BJ (cell line): ENCODE measurements at places on chromosomes 2 and 18.

DNA sequence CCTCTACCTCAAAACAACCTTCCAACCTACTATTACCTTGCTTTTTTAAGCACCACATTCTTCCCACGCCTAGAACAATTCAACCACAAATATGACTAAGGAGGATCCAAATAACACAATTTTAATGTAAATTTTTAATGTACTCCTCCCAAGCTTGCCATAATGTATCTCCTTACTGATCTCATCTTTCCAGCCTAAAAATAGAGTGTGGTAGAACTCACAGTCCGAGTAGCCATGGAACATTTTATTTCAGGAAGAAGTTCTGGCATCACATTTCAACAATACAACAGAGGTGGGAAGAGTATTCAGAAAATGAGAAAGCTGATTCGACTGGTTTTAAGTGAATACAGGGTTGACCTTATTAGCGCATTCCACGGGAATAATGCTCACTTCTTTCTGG lies 15.4 kb downstream of the FEZ2 start:
- no peak for DNase-seq

- DNase-seq, result no peak
These were observed 181.1 kb downstream of the MYCN start for GRCh38 chr2:16121231-16121985.

DNA sequence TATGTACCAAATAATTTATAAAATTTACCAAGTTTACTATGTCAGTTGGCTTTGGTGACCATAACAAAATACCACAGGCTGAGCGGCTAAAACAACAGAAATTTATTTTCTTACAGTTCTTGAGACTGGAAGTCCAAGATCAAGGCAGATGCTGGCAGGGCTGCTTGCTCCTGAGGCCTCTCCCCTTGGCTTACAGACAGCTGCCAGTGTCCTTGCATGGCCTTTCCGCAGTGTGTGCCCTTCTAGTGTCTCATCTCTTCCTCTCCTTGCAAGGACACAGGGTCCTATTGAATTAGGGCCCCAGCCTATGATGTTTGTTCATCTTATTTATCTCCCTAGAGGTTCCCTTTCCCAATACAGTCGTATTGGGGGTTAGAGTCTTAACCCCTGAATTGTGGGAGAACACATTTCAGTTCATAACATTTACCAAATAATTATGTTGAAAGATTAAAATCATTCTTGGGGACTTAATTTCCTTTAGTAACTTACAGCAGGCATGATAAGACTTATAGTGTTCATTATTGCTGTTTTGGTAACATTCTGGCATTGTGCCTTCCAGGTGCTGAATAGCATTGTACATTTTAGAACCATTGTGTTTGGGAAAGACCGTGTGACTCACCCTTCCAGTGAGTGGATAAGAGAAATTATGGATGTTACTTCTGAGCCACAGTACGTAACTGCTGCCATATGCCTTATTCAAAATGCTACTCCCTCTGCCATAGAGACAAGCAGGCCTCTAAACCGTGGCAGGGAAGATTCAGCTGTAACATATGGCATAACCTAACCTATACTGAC lies 317.5 kb downstream of the TMX3 start:
- no peak for DNase-seq

DNA sequence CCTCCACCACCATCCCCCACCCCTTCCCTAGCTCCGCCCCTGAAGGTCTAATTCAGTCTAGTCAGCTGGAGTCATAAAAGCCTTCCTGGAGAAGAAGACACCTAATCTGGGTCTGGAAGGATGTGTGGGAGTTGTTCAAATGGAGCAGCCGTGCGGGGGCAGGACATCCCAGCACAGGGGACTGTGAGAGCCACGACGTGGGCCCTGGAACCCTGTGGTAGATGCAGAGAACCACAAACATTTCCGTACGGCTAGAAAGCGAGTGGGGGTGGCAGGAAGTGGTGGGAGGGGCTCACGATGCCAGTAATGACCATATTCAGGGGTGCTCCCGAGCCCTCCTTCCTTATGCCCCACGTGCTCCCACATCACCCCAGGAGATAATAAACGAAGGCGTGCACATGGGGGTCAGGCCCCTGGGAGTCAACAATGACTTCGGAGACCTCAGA lies 20.9 kb upstream of the COL6A3 start:
- DNase-seq, result no peak

DNA sequence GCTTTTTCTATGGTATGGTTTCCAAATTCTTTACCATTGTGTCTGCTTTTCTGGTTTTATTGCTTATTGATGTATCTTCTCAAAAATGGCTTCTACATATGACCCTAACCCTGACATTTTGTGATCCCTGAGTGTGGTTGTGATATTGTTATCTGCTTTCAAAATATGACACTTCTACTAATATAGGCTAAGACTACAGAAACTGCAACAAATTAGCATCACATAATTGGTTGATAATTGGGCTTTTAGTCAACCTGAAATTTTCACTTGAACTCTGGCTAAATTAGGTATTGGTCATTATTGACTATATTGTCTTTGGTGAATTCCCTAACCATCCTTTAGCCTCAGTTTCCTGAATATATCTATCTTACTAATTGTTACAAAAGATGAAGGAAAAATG lies 246.1 kb downstream of the PIK3C3 start:
- DNase-seq, result no peak

GRCh38 chr2:54073796-54074195 lies 41.6 kb upstream of the ACYP2 start:
- no peak for DNase-seq

DNA sequence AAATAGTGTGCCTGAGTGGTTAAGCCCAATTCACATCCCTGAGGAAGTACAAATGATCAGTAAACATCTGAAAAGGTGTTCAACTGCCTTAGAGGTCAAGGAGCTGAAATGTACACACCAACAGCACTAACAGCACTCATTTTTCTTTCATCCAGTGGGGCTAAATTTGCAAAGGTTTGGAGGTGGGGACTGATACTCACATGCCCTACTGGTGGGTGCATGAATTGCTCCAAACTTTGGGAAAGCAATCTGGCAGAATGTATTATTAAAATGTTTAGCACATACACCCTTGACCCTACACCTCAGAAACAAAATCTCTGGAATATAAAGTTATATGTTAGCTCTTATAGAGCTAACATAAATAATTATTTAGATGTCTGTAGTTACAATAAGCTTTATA lies 19.0 kb upstream of the FAM178B start:
- no peak for DNase-seq

DNA sequence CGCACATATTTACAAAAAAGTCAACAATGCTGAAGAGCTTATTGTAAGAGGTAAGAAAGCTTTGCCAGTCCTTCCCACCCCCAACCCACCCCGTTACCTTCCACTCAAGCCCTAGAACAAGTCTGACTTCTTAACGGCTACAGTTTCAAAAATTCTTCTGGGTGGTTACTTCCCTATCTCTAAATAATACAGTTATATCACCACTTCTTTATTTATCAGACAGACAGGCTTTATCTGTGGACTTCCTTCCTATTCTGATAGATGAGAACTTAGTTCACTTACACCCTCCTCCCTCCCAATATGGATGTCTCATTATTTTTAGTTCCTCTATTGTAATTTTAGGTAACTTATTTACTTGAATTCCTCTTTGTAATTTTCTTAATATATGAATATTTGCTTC lies 26.7 kb upstream of the ACTR3 start:
- DNase-seq, result no peak

- peak; percentile 57 for DNase-seq
These were observed 18.3 kb upstream of the MAP4K4 start for GRCh38 chr2:101679037-101679726.

DNA sequence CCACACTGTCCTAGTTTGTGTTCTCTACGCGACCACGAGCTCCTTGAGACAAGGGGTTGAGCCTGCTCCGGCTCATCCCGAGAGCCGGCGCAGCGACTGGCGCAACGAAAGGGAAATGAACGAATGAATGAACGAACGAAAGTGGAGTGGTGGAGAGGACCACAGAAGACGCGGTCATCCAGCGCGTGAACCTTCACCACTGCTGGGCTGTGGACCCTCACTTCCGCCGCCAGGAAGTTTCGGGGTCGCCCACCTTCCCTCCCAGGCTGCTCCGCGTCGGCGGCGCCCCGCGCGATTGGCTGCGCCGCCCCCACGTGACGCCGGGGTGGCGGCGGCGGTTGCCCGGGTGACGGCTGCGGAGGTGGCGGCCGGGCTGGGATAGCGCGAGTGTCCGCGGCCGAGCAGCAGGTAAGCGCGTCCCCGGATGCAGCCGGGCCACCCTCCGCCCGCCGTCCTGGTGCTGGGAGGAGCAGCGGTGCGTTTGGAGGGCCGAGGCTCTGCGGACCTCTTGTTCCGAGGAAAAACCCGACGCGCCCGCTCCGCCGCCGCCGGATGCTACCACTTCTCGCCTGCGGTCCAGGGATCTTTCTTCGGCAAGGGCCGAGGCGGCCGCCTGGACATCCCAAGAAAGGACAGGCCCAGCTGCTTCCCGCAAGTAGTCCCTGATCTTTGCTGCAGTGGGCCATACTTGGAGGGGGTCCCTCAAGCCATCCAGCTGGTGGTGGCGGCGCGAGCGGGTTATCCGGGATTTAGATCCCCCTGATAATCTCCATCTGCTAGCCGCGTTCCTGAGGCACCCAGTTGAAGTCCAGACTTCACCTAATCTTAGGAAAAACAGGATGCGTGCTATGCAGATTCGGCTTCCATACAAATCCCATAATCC lies at the start of gene ARMC9:
Gene ARMC9, plus strand, starts transcription at position 341 of the 883 bp plus-strand sequence. CDS start 7,608 bp downstream, outside the sequence.
- no peak for DNase-seq

DNA sequence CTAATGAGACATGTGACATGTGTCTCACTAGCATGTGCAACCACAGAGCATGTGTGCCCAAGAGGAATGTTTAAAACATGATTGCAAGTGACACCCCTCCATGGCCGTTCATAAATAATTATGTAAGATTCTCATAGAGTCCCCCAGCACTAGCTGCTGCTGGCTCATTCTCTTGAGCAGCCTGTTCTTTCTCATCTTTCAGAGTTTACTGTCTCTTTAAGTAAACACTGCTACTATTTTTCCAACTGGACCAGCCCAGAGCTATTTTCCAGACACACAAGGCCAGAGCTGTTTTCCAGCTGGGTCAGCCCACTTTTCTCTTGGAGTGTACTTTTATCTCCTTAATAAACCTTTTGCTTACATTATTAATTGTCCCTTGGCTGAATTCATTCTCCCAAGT lies 326.8 kb upstream of the DLGAP1 start:
- DNase-seq, result no peak

GRCh38 chr18:54203914-54204313 lies 20.6 kb downstream of the MBD2 start:
- no peak for DNase-seq

DNA sequence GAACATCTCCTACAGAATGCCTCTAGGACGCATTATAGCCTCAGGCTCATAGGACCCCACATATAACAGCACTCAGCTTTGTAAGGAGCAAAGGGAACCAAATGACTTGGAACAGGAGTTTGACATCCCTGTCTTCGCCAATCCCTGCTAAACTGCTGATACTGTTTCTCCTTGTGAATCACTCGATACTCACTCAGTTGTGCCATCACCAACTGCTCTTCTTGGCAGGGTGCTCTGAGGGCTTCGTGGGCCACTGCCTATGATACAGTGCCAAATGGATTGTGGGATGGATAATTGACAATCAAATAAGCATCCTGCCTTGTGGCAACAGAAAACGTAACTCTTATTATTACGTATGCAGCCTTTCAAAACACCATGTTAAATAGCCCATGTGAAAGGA lies 396.3 kb downstream of the RIT2 start:
- DNase-seq, result no peak

DNA sequence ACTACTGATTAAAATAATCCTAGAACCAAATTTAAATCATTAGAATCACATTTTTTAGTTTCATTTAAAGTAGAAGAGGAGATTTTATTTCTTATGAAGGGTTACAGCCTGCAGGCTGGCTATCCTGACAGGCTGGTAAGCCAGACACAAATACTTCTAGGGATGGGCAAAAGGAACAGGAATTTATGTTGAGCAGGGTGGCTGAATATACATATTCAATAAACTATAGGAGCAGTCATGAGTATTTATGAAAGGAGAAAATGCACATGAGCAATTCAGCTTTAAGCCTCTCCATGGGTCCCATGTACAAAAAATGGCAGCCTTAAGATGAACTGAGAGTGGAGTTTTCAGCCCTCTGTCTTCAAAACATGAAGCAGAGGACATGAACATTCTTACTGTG lies 182.4 kb downstream of the CTNNA2 start:
- no peak for DNase-seq
